NCI-H187 (cell line): ENCODE measurements at places on chromosomes 12 and 14.

DNA sequence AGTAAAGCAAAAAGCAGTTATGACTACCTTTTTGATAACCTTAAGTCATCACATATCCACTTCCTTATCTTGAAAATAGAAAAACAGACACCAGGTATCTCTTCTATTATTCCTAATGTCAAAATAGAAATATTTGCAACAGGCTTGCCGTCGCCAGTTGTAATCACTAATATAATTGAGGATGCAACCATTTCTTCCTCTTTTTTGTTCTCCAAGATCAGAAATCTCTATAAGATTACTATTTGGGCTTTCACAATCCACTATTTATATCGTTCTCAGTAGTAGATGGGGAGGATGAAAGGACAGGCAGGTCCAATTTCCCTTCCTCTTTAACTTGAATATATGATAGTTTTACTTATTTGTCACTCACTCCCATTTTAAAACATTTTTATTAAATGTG lies 130.2 kb upstream of the HMGA2 start:
- no peak for DNase-seq

- DNase-seq, result no peak
Observed at GRCh38 chr12:69884386-69884785, 59.4 kb downstream of the MYRFL start.

GRCh38 chr14:102194856-102195255 lies 55.2 kb downstream of the WDR20 start:
- DNase-seq, result no peak

DNA sequence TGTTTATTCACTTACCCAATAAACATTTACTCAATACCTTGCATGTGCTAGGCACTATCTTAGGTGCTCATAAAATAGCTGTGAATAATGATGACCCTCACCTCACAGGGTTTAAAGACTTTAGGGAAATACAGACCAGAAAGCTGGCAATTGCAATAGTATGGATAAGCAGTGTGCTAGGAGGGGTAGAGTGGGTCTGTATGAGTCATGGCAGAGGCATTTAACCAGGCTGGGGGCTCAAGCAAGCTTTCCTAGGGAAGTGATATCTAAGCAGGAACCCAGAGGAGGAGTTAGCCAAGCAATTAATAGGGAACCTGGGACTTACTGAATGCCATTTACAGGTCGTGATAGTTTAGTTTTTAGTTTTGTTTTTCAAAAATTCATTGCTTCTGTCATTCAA lies 123.9 kb upstream of the CCDC198 start:
- no peak for DNase-seq

- no peak for DNase-seq
Observed at GRCh38 chr14:51954031-51954430, 35.3 kb upstream of the RTRAF start.

GRCh38 chr12:131323879-131324278 lies 370.2 kb downstream of the ADGRD1 start:
- DNase-seq, result no peak

- DNase-seq, result no peak
Observed at GRCh38 chr14:68707482-68707881, 85.4 kb downstream of the ZFP36L1 start.

DNA sequence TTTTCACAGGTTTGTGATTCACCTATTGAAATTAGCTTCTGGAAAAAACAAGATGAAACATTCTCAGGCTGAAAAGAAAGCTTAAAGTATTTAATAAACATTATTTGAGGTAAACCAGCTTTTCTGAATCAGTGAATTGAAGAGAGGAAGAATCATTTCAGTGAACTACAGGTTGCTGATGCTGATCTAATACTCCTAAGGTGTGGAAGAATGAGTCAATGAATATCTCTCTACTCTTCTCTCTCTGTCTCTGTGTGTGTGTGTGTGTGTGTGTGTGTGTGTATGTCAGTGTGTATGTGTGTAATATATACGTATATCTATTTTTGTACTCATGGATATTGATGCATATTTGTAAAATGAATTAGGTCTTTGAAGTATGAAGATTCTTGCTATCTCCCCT lies 312.2 kb downstream of the SSPN start:
- no peak for DNase-seq

DNA sequence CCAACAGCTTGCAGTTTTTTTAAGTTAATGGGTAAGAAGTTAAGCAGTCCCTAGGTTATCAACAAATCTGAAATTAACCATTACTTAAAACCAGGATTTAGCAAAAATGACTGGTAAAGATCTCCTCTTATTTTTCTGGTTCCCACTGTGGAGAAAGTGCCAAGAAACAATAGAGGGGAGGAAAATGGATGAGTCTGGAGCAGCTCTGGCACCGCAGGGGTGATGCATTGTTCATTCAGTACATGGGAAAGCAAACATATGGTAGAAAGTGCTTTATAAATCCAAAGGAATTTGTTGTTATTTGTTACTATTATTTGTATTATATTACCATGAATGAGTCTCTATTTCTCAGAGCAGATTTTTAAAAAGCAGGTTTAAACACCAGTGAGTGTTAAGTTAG lies 92.2 kb downstream of the DYRK2 start:
- no peak for DNase-seq

DNA sequence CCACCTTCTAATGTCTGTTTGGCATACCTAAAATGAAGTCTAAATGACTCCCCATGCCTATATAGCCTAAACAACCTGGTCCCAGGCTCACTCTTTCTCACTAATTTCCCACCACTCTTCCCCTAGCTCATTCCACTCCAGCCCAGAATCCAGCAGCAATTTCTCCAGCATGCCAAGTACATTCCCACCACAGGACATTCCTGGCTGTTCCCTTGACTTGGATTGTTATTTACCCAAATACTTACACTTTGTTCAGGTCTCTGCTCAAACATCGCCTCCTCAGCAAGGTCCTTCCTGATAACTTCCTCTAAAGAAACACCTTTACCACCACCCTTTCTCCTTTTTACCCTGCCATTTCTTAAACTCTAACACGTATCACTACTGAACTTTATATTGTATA lies 743.4 kb downstream of the RPS29 start:
- DNase-seq, result no peak

DNA sequence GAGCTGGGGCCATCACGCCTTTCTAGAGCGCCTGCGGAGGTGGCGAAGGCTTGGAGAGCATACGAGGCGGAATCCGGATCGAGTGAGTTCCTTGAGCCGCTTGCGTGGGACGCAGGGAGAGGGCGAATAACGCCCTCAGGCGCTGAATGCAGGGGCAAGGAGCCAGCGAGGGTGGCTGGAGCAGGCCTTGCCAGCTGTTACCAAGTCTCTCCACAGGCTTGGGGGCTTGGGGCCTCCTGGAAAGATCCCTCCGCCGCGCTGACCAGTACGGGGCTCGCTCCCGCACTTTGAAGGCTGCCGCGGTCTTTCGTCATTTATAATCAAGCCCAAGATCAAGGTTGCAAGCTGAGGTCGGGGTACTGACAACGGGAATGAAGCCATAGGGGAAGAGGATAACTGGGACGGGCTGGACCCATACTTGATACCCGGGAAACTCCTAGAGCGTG lies 1.2 kb downstream of the FLRT2 start:
- DNase-seq, result no peak

DNA sequence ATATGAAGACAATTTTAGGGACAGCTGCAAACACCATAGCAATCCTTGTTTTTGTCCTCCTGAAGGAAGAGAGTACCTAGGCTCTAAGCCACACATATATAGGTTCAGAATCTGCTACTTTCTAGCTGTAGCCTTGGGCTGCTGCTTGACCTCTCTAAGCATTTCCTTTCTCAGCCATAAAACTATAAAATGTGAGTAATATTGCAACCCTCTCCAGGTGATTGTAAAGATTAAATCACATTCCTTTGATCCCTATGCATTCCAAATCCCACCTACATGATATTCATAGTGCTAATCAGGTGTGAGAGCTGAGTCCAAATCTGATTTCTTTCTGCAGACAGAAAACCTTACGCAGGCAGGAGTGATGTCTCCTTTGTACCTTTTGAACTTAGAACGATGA lies 913.5 kb downstream of the VRK1 start:
- DNase-seq, result no peak

- no peak for DNase-seq
Observed at GRCh38 chr12:20440408-20440807, 72.1 kb downstream of the PDE3A start.

DNA sequence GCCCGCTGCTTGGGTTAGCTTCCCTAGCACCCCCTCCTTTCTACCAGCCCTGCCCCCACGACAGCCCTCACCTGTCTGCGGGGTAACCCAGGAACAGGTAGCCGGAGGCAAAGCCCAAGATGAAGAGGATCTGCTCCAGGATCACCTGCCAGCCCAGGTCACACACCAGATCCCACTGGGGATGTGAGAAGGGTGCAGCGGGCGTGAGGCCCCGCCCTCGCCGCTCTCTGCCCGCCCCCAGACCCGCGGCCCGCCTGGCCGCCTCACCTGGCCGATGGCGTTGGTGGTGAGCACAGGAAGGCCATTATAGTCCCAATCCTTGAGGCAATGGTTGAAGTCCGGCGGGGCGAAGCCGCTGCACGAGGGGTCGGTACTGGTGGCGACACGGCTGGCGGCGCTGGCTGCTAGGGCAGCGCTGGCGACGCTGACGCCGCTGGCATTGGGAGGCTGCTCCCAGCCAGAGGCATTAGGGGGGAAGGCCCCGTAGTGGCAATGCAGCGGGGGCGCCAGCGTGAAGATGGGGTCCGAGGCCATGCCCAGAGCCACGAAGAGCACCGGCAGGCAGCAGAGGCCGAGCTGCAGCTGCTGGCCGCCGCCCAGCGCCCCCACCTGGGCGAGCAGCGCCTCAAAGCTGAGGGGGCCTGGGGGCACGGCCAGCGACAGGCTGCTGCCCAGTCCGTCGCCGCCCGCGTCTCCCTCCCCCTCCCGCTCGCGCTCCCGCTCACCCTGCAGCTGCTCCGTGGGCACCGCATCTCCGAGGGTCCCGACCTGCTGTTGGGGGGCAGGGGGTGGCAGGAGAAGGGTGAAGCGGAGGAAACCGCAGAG lies 794 bp downstream of the SLC22A17 start:
- no peak for DNase-seq

DNA sequence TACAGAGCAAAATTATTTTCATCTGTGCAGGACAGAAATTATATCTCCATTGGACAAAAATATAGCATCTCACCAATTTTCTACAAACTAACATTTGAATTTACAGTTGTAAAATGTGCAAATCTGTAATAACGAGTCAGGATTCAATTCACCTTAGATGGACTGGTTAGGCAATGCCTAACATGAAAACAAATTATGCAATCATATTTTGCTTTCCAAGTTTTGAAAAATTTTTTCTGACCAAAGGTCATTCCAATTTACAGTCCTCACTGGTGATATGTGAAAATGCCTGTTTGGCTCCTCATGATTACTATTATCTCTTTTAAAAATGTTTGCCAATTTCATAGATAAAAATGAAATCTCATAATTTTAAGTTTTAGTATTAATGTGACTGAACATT lies 6.5 kb upstream of the CPM start:
- no peak for DNase-seq

DNA sequence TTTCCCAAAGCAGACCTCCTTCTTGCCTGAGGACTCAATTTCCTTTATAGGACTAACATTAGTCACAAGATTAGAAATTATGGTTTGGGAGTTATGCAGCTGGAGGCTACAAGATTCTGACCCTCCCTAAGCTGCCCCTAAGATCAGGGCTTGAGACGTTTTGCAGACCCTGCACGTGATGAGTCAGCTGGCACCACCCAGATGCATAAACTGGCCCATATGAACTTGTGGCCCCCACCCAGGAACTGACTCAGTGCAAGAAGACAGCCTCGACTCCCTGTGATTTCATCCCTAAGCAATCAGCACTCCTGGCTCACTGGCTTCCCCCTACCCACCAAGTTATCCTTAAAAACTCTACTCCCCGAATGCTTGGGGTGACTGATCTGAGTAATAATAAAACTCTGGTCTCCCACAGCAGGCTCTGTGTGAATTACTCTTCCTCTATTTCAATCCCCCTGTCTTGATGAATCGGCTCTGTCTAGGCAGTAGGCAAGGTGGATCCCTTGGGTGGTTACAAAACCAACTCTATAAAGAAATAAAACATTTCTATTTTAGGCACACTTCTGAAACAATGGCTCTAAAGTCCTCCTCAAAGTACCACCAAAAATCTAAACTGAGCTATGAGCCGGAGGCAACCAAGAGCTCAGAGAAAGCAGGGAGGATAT lies 233.4 kb downstream of the TMEM132D start:
- no peak for DNase-seq

GRCh38 chr14:32137313-32137712 lies 60.2 kb downstream of the ARHGAP5 start:
- no peak for DNase-seq

DNA sequence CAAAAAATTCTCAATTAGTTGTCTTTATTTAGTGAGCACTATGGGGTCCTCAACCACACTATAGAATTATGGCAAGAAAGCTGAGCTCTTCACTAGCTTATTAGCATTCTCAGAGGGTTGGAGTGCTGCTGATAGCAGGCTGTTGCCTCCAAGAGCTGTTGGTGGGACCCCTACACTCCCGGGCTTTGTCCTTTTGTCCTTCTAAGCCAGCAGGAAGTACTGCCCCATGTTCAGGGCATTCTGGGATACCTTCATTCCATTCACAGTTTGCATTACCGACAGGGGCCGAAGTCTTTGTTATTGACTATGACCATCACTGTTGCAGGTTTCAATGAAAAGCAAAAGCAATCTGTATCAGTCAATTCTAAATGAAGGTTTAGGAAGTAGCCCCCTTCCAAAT lies 89.5 kb upstream of the OTX2 start:
- no peak for DNase-seq

- DNase-seq, result no peak
Observed at GRCh38 chr12:4615667-4616066, 33.2 kb downstream of the AKAP3 start.

DNA sequence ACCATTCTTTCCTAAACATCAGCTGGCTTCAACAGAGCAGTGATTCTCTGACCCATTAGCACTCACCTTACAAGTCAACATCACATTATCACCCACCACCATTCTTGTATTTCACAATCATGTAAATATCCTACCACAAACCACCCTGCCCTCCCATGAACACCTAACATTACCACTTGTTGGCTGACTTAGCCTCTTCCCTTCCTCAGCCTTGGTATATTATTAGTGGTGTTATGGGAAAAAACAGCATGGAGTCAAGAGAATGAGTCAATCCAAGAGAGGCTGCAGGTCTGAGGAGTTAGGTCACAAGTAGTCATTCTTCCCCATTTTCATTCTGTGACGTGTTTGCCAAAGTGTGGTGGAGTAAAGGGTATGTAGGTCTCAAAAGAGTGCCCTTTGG lies 22.3 kb upstream of the MGP start:
- no peak for DNase-seq

DNA sequence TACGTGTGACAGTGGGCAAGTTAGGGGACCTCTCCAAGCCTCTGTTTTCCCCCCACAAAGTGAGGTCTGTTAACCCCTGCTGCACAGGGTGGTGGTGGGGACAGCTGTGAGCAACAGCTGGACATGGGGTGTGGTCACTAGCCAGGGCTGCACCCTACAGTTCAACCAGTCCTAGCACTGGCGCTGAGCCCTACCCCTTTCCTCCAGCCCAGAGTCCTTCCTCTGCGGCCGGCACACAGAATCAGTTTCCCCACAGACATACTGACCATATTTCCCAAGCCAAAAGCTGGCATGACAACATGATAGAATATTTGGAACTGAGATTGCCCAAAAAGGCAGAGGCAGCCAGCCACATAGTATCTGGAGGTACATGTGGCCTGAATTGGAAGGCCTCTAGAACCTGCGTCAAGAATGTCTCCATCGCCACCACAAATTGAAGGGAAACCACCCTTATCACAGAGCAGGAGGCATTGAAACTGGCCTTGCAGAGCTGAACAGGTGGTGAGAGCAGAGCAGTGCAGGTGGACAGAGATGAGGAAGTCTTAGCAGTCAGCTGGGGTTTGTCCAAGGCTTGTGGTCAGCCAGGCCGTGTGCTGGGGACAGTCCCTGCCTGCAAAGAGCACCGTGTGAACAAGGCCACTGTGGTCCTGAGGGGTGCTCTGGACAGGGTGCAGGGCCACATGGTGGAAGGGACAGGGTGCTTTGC lies 21.2 kb downstream of the DEGS2 start:
- DNase-seq, result no peak
